ENCODE measurements at places on chromosomes 5 and 9.

GRCh38 chr5:150763023-150763769 lies 4.4 kb upstream of the DCTN4 start:
- peak; percentile 81 for DNase-seq

DNA sequence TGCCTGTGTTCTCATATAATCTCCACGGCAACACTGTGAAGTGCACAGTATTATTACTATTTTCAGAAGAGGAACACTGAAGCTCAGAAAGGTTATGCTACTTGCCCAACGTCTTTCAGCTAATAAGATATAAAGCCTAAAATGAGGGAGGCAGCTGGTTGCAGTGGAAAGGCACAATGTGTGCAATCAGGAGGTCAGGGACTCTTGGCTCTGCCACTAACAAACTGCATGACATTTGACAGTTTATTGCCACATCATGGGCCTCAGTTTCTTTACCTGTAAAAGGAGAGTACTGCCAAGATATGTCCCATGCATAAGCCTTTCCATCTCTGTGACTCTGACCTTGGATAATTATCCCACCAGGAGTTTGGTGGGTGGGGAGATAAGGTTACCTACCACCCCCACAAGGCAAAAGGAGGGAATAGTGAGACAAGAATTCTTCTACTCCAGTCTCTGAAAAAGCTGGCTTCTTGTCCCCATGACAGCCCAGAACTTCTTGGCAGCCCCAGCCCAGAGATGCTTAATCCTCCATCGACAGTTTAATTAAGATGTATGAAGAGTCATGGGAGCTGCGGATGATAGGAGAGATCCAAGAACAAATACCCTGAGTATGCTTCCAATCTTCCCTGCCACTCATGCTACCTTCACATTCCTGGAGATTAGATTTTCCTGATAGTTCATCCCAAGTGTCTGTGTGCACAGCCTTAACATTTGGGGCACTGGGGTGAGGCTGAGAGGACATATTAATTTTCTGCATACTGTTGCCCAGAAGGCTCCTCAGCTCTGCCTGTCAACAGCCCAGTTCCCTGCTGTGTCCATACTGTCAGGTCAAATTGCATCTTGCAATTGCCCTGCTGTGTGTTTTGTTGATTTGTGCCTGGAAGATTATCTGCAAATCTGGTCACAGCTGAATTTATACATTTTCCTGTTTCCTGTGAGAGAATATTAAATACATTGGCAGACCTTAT lies 271.2 kb downstream of the FAM114A2 start:
- DNase-seq = no peak

DNA sequence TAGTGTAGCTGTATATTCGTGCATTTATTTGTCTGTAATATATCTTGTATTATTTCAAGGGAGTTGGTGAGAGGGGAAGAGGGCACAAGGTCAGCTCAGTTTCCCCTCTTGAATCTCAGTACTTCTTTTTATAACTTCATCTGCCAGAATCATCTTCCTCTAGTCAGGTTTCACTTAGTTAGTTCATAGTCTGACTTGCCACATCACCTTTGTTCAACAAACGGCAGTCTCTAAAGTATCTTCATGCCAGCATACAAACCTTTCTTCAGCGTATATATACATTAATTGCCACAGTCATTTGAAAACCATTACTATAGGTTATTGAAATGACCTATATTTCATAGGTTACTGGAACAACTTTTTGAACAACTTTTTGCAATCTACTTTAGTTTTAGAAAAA lies 1.6 kb downstream of the ECM2 start:
- no peak for DNase-seq

GRCh38 chr5:154475591-154476353 lies 2.3 kb downstream of the HAND1 start:
- DNase-seq = no peak

GRCh38 chr9:7103771-7104170 lies 346.0 kb downstream of the KDM4C start:
- DNase-seq = no peak

DNA sequence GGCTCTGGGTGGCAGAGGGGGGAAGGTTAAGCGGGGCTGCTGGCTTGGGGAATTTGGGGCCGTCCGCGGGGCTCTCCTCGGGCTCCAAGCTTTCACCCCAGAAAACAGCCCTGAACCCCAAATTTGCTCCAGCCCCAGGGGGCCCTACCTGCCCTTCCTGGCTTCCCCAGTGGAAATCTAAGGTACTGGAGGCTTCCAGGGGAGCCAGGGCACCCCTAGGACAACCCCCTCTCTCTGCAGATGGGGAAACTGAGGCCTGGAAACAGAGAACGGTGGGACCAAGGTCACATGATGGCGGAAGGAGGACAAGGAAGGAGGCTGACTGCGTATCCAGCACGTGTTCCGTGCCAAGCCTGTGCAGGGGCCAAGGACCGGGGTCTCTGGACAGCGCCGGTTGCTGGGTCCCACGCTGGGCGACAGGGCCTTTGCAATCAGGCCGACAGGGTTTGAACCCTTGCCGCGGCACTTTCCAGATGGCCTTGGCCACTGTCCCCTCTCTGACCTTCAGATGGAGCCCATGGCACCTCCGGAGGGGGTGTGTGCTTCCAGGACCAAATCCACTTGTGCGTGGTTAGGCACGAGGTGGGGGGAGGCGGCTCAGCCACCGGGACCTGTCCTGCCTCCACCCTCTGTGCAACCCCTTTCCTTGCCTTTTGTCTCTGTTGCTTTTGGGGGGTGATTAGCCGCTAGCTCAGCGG lies 183.1 kb downstream of the C9orf50 start:
- peak; percentile 8 for DNase-seq

DNA sequence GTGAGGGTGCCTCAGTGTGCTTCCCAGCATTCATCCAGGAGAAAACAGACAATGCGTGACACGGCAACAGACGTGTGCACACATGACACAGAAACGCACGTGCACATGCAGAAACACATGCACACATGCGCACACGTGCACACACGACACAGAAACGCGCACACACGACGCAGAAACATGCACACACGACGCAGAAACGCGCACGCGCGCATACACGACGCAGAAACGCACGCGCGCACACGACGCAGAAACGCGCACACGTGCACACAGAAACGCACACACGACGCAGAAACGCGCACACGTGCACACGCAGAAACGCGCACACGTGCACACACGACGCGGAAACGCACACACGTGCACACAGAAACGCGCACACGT lies 16.5 kb downstream of the TPPP start:
- no peak for DNase-seq

GRCh38 chr5:176994460-176995121 lies 12.0 kb downstream of the UIMC1 start:
- peak; percentile 57 for DNase-seq

GRCh38 chr5:150574818-150575547 lies 65.5 kb upstream of the SYNPO start:
- DNase-seq = peak; percentile 27

DNA sequence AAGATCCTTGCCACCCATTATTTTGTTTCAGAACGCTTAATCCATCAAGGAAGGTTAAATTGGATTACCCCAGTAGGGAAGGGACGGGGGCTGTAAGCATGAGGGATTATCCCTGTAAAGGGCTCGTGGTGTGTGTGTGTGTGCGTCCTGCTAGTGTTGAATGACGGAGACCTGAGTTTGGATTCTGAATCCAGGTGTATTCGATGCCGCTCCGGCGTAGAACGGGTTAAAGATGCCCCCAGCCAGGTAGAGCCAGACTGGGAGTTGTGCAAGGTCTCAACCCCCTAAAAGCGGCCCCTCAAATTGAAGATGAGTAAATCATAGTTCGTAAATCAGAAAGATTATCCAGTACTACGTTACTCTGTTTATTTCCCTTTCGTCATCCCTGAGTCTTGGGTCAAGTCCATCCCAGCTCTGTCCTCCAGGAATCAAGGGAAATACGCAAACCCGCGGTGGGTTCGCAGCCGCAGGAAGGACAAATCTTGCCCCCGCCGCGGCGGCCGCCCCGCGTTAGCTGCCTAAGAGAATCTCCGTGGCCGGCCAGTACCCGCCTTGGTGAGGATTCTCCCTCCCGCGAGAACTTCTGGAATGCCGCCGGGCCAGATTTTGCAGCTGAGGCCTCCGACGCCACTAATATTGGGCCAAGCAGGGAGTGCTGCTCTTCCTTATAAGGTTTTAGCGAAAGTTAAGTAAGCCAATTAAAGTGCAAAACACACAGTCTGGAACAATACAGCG lies 586 bp upstream of the MTAP start:
- peak; percentile 88 for DNase-seq

All from AG10803 (cell line).